Prostate gland (tissue), 2 donors: ENCODE measurements at places on chromosomes 16 and 17. TPM values are rescaled to one million over a fixed set of nuclear protein-coding genes. Genes with fewer than 3 reads are reported as not detected.

Gene NPIPA2
- total RNA-seq: 1.4 TPM

Gene TPSB2
- total RNA-seq: 78.7 TPM

Gene CDH15
- 0.64 TPM for total RNA-seq

Gene ATP6V0A1
- total RNA-seq: 80.3 TPM

Gene SCNN1G
- total RNA-seq: 11.1 TPM

Gene TLCD3B
- 0.46 TPM for total RNA-seq

Gene TM4SF5
- total RNA-seq: not detected

Gene GRAP
- 11.1 TPM for total RNA-seq

DNA sequence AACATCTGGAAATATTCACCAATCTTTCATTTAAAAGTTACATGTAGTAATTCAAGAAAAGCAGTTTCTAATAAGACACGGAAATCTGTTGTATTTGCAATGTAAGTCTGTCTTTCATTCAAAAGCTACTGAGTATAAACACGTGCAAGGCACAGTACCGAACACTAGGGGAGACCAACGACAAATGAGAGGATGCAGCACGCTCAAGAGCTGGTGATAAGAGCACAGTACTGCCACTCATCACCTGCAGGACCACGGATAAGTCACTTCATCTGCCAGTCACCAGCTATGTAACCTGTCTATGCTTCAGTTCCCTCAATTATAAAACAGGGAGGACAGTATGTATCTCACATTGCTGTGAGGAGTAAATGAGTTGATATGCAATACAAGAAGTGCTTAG lies 67.1 kb downstream of the CLEC18A start:
- H3K27me3 ChIP-seq: no peaks in the 10 kb centered on the region
- no peaks in the 10 kb centered on the region for H3K36me3 ChIP-seq
- no peaks in the 10 kb centered on the region for H3K4me1 ChIP-seq
- no peak overlapping the region for H3K4me3 ChIP-seq
- no peak overlapping the region for H3K27ac ChIP-seq

GRCh38 chr17:7460850-7461660 lies 16.2 kb downstream of the CHRNB1 start:
- no peak for DNase-seq
- H3K27ac ChIP-seq: no peak overlapping the region
- no peaks in the 10 kb centered on the region for H3K27me3 ChIP-seq
- H3K4me3 ChIP-seq: no peak overlapping the region
- H3K36me3 ChIP-seq: no peaks in the 10 kb centered on the region
- H3K4me1 ChIP-seq: no peaks in the 10 kb centered on the region

DNA sequence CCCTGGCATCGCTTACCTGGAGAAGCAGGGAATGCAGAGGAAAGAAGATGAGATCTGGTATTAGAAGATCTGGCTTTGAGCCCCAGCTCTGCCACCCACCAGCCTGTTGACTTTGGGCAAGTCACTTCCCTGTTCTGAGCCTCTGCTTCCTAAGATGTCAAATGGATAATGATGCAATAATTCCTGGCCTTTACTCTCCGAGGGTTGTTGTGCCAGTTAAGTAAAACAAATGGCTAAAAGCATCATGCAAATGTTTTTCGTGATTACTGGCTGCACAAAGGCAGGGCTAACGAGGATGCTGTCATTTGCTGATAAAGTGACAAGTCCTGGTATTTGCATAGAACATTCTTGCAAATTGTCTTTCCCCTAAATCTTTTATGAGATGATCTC lies 1.3 kb upstream of the ZNF821 start:
- no peak overlapping the region for H3K4me3 ChIP-seq
- no peaks in the 10 kb centered on the region for H3K27me3 ChIP-seq
- H3K4me1 ChIP-seq: no peaks in the 10 kb centered on the region

DNA sequence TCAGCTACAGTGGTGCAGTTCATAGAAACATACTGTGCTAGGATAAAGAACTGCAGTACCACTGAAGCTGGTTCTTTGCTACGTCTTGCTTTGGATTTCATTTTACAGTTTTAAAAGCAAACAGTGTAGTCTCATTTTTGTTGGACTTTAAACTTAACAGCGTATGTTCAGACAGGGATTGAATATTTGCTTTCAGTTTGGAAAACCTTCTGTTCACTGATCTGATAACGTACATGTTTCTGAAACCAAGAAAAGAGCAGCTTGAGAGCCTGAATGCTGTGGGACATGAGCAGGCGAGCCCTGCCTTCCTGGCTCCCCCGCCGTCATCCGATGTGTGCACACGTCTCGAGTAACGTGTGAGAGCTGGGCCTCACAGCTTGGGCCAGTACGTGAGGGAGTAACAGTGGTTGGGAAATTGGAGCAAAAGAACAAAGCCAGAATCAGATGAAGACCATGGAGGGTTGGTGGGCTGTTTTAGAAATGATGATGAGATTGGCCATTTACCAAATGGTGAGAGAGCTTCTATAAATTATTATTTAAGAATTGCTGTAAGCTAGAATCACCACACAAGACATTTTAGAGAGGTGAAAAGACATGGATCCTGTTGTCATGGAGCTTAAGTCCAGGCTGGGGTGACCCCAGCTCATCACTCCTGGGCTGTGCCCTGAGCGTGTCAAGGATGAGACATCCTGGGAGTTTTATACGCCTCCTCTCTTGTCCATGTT lies 20.8 kb upstream of the CLEC18C start:
- H3K4me3 ChIP-seq: no peak overlapping the region
- no peaks in the 10 kb centered on the region for H3K27me3 ChIP-seq
- peaks cover 9% of the 10 kb centered on the region for H3K36me3 ChIP-seq
- peak overlapping the region; percentile 18 for H3K27ac ChIP-seq
- H3K4me1 ChIP-seq: no peaks in the 10 kb centered on the region

GRCh38 chr16:59238246-59238645 lies 504.1 kb upstream of the GOT2 start:
- no peaks in the 10 kb centered on the region for H3K27me3 ChIP-seq
- no peak for DNase-seq
- no peak overlapping the region for H3K4me3 ChIP-seq
- no peak overlapping the region for H3K27ac ChIP-seq
- no peaks in the 10 kb centered on the region for H3K4me1 ChIP-seq
- no peaks in the 10 kb centered on the region for H3K36me3 ChIP-seq

- no peak overlapping the region for H3K4me3 ChIP-seq
- no peaks in the 10 kb centered on the region for H3K27me3 ChIP-seq
- no peak for DNase-seq
- no peaks in the 10 kb centered on the region for H3K4me1 ChIP-seq
- H3K27ac ChIP-seq: no peak overlapping the region
Observed at GRCh38 chr16:10123141-10123540, 59.1 kb downstream of the GRIN2A start.

- H3K4me1 ChIP-seq: no peaks in the 10 kb centered on the region
- no peak for DNase-seq
- no peak overlapping the region for H3K27ac ChIP-seq
- H3K4me3 ChIP-seq: no peak overlapping the region
- H3K27me3 ChIP-seq: no peaks in the 10 kb centered on the region
Observed at GRCh38 chr16:88697831-88698615, 8.2 kb downstream of the RNF166 start.

DNA sequence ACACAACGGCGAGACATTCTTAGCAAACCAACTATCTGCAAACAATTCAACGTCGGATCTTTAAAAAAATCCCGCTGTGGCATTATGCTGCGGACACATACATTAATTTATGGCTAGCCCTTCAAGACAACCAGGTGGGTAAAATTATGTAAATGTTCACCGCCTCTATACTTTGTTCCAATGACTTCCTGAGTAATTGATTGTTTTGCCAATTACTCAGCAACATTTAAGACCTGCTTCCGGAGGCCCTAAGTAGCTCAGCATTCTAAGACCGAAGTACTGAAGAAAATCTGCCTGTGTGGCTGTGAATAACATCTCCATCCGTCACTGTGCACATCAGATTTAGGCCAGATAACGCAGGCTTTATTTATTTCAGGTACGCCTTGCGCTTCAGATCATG lies 23.3 kb downstream of the QPRT start:
- H3K36me3 ChIP-seq: no peaks in the 10 kb centered on the region
- no peak for DNase-seq

GRCh38 chr16:62816971-62817519 lies 780.8 kb upstream of the CDH8 start:
- H3K27ac ChIP-seq: no peak overlapping the region
- H3K27me3 ChIP-seq: no peaks in the 10 kb centered on the region
- no peaks in the 10 kb centered on the region for H3K4me1 ChIP-seq
- no peaks in the 10 kb centered on the region for H3K36me3 ChIP-seq
- no peak overlapping the region for H3K4me3 ChIP-seq
- DNase-seq: no peak
